ENCODE measurements at places on chromosomes 7 and 10.

DNA sequence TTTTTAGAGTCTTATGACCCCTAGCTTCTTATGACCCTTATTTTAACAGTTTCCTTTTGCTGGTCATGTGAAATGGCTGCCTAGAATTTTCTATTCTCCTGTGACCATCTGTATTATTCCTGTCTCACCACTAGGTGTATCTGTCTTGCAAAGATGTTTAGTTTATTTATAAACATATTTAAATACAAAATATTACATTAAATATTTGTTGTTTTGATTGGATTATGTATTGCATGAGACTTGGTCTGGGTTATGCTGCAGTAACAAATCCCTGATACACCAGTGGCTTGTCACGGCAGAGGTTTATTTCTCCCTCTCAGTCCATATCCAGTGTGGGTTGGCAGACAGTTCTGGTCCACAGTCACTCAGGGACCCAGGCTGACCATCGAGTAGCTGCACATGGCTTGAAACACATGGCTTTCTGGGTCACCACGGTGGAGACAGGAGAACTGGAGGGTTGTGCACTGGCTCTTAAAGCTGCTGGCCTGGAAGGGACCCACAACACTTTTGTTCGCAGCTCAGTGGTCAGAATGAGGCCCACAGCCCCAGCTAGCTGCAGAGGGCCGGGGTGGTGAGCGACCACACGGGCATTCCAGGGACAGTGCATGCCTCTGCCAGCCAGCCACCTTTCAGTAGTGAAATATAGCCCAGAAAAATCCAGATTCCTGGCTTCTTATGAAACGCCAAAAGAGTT lies 7.4 kb downstream of the RASSF4 start:
- no peak for DNase-seq

GRCh38 chr10:62063795-62064472 lies 162.4 kb downstream of the ARID5B start:
- no peak for DNase-seq

GRCh38 chr7:114414156-114415063 lies at the start of gene FOXP2:
FOXP2 (plus strand) TSS chr7:114414815; CDS start chr7:114426512, 11,697 bp downstream.
- peak; percentile 39 for DNase-seq

- DNase-seq, result no peak
Observed at GRCh38 chr7:117045927-117046710, 92.8 kb downstream of the ST7 start.

- no peak for DNase-seq
Observed at GRCh38 chr10:132749371-132749795, 36.6 kb downstream of the NKX6-2 start.

DNA sequence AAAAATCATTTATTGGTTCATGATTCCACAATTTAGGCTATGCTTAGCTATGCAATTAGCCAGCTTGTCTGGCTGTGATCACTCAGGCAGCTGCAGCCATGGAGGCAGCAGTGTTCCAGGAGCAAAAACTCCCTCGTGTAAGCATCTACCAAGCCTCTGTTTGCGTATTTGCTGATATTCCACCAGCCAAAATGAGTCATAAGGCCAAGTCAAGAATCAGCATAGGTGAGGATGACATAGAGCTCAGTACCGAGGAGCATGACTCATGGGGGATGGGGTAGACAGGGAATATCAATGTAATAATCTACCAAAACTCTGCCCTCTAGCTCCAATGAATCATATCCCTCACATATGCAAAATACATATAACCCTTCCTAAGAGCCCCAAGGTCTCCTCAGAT lies 63.3 kb downstream of the IMMP2L start:
- DNase-seq, result no peak

- DNase-seq, result no peak
Observed at GRCh38 chr7:135121868-135122267, 26.0 kb upstream of the TMEM140 start.

DNA sequence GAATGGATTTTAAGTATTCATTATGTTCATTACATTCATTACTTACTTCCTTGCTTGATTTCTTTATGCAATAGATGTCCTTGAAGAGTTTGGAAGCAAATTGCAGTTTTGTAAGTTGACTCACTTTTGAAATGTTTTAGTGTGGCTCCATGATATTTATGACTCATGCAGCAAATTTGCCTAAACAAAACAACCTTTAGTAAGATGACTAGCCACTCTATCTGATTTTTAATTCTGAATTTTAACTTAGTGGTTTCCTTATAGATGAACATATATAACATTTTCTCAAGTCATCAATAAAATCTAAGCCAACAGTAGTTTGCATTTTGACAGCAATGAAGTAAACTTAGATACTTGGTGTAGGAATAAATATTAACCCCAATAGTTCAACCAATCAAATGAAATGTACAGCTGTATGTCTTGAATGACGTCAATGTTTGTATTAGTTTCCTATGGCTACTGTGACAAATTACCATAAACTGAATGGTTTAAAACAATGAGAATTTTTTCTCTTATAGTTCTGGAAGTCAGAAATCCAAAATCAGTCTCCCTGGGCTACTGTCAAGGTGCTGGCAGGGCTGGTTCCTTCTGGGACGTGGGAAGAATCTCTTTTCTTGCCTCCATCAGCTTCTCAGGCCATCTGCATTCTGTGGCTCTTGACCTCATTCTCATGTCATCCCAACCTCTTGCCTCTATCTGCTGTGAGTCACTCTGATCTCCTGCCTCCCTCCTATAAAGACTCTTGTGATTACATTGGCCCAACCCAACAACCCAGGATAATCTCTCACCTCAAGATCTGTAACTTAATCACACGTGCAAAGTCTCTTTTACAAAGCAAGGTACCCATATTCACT lies 73.4 kb downstream of the AHR start:
- no peak for DNase-seq

GRCh38 chr10:127344346-127344745 lies 148.0 kb upstream of the INSYN2A start:
- no peak for DNase-seq

- DNase-seq, result no peak
Observed at GRCh38 chr10:24272374-24272773, 63.4 kb downstream of the KIAA1217 start.

- DNase-seq, result no peak
Observed at GRCh38 chr10:88129013-88129412, 265.6 kb downstream of the PTEN start.

GRCh38 chr7:94250987-94251386 lies 143.7 kb upstream of the COL1A2 start:
- DNase-seq, result no peak

- no peak for DNase-seq
Observed at GRCh38 chr7:22694597-22695207, 32.3 kb upstream of the IL6 start.

GRCh38 chr10:13331646-13332045 lies 16.4 kb downstream of the SEPHS1 start:
- DNase-seq, result no peak

GRCh38 chr10:123571978-123572377 lies 94.2 kb upstream of the GPR26 start:
- DNase-seq, result no peak

DNA sequence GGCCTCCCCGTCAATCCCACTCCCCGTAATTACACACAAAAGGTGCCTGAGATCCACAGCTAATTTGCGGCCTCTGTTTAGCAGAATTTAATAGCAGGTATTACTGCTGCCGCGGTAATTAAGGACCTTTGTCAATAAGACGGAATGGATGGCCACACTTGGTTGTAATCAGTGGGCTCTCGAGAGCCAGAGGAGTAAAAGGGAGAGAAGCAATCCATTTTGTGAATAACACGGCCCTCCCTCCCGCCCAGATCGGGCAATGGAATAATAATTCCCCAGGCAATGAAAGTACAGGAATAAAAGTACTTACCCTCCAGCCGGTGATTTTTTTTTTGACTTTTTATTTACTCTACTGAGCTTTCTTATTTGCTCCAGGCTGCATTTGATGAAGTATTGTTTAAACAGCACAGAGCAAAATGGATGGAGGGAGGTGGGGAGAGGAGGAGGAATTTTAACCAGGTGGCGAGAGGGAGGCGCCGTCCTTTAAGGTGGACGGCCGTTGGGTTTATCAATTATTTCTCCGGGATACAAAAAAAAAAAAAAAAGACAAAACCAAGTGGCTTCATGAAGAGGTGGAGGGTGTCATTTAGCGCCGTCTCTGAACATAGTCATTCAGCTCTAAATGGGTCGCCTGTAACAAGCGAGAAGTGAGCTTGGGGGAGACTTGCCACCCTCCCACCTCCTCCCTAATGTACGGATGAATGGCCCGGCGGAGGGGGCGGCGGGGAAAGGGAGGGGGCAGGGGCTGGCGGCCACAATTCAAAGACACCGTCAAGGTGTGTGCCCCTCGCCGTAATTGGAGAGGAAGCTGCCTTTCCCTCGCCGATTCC lies 120.3 kb downstream of the BUB3 start:
- no peak for DNase-seq

- DNase-seq, result no peak
Observed at GRCh38 chr7:69928621-69929020, 330.3 kb downstream of the AUTS2 start.

DNA sequence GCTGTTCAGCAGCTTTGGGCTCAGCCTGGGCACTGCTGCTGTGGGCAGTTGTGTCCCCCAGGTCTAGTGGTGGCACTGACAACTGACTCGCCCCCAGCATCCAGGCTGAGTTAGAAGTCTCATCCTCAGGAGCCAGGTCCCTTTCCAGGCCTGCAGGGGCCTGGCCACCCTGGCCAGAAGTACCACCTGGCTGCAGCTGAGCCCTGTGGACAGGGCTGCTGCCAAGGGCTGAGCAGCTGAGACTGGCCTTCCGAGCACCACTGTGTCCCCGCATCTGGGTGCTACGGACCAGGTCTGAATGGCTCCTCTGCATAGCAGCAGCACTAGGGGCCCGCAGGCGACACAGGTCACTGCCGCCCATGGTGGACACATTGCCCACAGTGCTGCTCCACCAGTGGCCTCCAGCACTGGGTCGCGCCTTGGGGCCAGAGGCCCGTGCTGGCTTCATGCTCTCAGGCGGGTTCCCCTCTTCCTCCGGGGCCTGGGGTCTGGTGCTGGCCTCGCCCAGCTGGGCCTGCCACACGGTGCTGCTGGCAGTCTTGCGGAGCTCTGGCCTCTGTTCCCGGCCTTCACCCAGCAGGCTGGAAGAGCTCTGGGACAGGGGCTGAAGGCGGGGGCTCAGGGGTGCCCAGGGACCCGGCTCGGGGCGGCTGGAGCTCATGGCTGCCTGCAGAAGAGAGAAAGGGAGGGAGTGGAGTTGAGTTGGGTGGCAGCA lies 6.2 kb downstream of the GPRIN2 start:
- DNase-seq, result no peak

DNA sequence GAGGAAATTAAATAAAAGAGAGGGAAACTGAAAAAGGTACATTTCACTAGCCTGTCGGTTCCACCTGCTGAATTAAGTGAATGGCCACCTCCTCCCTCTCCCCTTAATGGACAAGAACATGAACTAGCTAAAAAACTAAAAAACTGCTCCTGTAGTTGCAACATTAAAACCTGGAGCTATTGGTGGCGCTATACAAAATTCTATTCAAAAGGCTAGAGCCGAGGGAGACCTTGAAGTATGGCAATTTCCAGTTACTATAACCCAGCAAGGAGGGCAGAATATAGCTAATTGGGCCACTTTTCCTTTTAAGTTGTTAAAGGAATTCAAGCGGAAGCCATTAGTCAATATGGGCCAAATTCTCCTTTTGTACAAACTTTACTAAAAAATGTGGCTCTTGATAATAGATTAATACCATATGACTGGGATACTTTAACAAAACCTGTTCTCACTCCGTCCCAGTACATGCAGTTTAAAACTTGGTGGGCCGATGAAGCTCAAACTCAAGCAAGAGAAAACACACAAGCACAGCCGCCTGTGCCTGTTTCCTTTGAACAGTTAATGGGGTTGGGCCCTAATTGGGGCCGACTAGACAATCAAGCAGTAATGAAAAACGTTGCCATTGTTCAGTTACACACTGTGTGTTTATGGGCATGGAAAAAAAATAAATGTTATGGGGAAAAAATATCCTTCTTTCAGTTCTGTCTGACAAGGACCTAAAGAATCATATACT lies 6.5 kb upstream of the CHST3 start:
- DNase-seq, result no peak

- no peak for DNase-seq
Observed at GRCh38 chr7:148894591-148894990, 10.5 kb upstream of the EZH2 start.

DNA sequence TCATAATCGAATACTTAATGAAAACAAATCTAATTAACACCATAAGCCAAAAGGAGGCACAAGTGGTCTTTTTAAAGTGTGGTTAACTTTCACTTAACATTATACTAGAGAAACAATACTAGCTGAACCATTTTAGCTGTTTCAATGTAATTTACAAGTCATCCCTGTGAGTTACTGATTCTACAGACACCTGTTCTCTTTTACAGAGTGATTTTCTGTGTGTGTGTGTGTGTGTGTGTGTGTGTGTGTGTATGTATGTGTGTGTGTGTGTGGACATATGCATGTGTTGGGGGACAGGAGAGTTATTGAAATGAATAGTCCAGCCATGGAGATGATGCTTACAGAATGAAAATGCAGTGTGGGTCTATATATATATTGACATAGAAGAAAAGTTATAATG lies 200.2 kb downstream of the DNAJC1 start:
- DNase-seq, result no peak

- no peak for DNase-seq
Observed at GRCh38 chr7:121037957-121038716, 49.6 kb downstream of the CPED1 start.

GRCh38 chr10:131059881-131060280 lies 251.6 kb downstream of the TCERG1L start:
- no peak for DNase-seq

DNA sequence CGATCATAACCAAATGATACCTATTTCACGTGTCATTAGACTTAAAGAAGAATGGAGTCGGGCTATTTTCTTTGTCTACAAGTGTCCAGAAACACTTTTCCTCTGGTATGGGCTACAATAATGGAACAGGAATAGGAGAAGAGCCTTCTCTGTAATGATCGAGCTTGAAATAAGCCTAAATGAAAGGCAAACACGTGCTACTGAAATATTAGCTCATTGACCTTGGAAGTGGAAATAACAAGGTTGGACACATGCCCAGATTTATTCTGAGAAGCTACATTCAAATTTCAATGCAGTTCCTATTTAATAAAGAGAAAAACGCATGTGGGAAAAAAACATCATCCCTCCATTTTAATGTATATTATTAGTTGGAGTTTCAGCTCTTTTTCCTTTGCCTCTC lies 254.7 kb upstream of the PTER start:
- DNase-seq, result no peak

DNA sequence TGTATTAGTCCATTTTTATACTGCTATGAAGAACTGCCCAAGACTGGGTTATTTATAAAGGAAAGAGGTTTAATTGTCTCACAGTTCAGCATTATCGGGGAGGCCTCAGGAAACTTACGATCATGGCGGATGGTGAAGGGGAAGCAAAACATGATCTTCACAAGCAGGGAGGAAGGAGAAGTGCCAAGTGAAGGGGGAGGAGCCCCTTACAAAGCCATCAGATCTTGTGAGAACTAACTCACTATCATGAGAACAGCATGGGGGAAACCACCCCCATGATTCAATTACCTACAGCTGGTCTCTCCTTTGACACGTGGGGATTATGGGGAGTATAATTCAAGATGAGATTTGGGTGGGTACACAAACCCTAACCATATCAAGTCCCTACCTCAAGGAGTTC lies 85.4 kb downstream of the JAZF1 start:
- DNase-seq, result no peak
